ENCODE measurements at places on chromosomes 7 and 10.

DNA sequence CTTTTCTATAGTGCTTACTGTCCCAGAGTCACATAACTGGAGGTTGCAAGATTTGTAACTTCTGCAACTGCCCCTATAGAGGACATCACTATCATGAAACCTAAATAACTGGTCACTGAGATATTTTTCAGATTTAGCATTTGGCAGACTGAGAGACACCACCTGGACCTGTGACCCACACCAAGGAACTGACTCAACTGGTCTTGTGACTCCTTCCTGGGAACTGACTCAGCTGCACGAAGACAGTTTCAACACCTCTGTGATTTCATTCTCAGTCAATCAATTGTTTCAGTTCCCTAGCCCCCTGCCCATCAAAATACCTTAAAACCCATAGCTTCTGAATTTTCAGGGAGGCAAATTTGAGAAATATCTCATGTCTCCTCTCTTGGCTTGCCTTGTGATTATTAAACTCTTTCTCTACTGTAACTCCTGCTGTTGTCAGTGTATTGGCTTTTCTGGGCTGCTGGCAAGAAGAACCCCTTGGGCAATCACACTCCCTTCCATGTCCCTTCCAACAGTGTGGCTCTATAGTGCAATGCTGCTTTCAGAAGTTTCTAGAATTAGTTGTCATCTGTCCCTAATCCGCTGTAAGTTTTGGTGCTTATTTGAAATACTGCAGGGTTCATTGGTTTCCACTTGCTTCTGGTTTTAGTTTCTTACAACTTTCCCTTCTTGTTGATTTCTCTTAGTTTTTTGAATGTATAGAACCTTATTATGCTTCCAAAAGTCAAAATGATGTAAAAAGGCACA lies 127.8 kb upstream of the ADCY1 start:
- peak overlapping the region; percentile 74 for H3K27ac ChIP-seq
- no peaks in the 10 kb centered on the region for H3K27me3 ChIP-seq
- no peak overlapping the region for H3K4me3 ChIP-seq
- peak; percentile 24 for DNase-seq
- H3K4me1 ChIP-seq: peaks cover 34% of the 10 kb centered on the region

DNA sequence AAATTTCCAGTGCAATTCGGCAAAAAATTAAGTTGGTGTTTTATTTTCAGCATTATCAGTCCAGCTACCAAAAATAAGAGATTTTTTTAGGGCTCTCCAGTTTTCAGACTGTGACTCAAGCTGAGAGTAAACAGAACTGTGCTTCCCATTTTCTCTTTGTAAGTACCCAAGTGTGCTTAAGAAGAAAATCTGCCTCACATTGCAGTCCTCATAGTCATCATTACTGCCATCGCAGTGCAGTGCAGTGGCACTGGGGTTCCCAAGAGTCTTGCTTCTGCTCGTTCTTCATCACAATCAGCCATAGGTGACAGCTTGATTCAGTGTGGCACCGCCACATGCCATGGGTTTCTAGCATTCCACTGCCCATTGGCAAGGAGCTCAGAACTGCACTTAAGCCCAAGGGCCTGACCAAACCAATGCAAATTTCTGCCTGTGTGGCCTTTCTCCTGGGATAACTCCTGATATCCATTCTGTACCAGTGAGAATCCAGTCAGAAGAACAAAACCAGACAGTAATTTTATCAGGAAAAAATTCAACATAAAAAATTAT lies 25.6 kb upstream of the ERCC6 start:
- H3K4me1 ChIP-seq: no peaks in the 10 kb centered on the region
- H3K36me3 ChIP-seq: no peaks in the 10 kb centered on the region
- H3K4me3 ChIP-seq: no peak overlapping the region
- no peaks in the 10 kb centered on the region for H3K27me3 ChIP-seq
- H3K27ac ChIP-seq: no peak overlapping the region

DNA sequence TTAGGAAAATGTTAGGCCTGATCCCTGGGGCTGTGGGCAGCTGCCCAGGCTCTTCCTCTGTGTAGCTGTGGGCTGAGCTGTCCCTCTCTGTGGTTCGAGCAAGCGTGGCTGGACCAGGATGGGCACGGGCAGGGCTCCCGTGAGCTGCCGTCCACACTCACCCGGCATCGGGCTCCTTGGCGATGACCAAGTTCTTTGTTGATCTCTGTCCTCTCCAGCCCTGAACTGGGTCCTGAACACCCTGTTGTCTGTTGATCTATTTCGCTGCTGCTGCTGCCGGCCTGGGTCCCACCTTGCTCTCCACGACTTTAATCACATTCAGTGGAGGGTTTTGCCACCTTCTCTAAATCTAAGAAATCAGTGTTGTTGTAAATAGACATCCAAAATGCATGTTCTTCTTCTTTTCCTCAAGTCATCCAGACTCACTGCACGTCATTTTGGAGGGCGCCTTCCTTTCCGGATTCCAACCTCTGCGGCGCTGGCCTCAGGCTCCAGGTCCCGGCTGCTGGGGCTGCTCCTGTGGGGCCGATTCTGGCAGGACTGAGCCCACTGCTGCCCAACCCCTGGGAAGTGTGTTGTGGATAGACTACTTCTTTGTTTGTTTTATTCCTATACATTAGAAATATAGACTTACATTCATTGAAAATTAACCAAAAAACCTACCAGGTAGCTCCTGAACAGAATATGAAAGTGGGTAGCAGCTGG lies 100.6 kb downstream of the DYNC2I1 start:
- DNase-seq: no peak
- no peaks in the 10 kb centered on the region for H3K27me3 ChIP-seq
- no peaks in the 10 kb centered on the region for H3K36me3 ChIP-seq
- no peaks in the 10 kb centered on the region for H3K4me1 ChIP-seq

DNA sequence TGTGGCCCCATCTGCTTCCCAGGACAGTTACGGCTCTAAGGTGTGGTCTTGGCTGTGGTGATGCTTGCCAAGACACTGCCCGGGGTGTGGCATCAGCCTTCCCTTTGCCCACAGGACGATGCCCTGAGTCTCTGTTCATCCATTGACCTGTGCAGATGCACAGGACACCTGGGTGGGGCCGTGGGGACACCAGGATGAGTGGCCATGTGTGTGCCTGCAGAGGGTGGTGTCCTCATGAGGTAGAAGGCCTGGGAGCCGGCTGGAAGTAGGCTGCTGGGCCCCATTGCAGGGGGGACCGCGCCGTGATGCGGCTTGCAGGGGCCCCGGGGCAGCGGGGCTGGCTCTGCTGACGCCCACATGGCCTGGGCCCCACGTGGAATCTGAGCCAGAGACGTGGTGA lies 22.4 kb upstream of the PWWP2B start:
- DNase-seq: no peak
- H3K4me1 ChIP-seq: no peaks in the 10 kb centered on the region
- H3K36me3 ChIP-seq: no peaks in the 10 kb centered on the region

DNA sequence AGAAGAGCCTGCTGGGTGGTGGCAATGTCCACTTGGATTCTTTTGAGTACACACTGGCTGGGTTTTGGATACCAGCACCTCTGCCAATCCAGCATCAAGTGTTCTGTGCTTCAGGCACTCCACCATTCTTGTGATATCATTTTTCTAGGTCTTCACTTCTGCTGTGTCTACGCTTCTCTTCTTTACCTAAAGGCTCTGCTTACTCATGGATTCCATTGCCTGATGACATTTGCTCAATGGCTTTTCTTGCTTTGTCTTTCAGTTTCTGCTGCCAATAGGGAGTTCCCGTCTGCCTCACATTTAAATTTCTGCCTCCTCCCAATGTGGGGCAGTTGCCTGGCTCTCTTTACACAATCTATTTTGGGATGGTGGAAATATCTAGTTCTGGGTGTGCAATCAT lies 12.7 kb upstream of the PAPSS2 start:
- H3K27ac ChIP-seq: no peak overlapping the region
- H3K36me3 ChIP-seq: no peaks in the 10 kb centered on the region
- peaks cover 15% of the 10 kb centered on the region for H3K4me1 ChIP-seq
- H3K4me3 ChIP-seq: no peak overlapping the region

DNA sequence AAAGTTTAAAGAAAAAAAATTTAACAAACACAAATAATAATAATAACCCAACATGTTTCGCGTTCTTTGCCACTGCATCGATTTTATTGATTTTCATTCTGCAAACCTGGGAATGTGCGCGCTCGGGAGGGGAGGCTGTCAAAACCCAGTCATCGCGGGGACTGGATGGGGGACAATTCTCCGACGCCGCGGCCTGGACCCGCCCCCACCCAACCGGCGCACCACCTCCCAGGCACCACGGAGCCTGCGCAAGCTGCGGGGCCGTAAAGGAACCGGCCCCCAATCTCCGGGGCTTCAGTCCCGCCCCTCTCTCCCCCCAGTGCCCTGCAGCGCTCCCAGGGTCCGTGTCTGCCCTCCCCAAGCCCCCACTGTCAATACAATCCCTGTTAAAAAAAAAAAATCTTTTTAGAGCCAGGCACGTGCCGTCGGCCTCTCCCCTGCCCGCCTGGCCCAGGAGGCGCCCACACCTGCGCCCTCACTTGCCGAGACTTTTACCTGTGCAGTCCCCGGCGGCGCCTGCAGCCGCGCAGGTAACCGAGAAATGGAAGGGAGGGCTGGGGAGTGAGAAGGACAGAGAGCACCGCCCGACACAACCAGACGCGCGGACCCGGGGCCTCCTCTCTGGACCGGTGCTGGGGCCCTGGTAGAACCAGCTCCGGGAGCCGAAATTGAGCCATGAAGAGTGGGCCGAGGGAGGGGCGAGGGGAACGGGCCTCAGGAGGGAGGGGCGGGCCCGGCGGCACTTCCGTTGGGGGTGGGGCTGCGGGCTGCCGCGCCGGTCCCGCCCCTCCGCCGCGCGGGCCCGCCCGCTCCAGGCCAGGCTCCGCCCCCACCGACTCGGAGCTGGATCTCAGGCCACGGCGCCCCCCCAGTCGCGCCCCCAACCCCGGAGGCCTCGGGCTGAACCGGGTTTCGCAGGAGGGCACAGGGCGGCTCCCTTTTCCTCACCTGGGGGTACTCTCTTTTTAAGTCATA lies 7.6 kb upstream of the ZNF503 start:
- peak overlapping the region; percentile 83 for H3K4me3 ChIP-seq
- H3K4me1 ChIP-seq: no peaks in the 10 kb centered on the region
- H3K36me3 ChIP-seq: no peaks in the 10 kb centered on the region
- peak overlapping the region; percentile 56 for H3K27ac ChIP-seq
- DNase-seq: peak; percentile 73

DNA sequence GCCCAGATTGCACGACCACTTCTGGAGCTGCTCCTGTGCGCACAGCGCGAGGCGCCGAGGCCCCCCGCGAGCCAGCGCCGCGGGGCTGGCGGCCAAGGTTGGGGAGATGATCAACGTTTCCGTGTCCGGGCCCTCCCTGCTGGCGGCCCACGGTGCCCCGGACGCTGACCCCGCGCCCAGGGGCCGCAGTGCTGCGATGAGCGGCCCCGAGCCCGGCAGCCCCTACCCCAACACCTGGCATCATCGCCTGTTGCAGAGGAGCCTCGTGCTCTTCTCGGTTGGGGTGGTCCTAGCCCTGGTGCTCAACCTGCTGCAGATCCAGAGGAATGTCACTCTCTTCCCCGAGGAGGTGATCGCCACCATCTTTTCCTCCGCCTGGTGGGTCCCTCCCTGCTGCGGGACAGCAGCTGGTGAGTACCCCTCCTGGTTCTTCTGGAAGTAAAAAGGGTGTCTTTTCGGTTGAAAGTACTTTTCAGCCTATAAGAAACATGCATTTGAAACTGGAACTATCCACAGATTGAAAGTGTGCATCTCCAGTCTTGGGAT lies 683 bp downstream of the INSIG1 start:
- peaks cover 19% of the 10 kb centered on the region for H3K4me1 ChIP-seq
- no peaks in the 10 kb centered on the region for H3K27me3 ChIP-seq
- peaks cover 26% of the 10 kb centered on the region for H3K36me3 ChIP-seq
- H3K4me3 ChIP-seq: peak overlapping the region; percentile 79
- H3K27ac ChIP-seq: peak overlapping the region; percentile 89

GRCh38 chr10:61950449-61951143 lies 49.1 kb downstream of the ARID5B start:
- no peak for DNase-seq
- H3K4me1 ChIP-seq: no peaks in the 10 kb centered on the region
- H3K27ac ChIP-seq: no peak overlapping the region
- no peak overlapping the region for H3K4me3 ChIP-seq
- no peaks in the 10 kb centered on the region for H3K27me3 ChIP-seq

Measured in MM.1S (cell line).